AML-193 (cell line): ENCODE measurements at places on chromosomes 16 and 17.

DNA sequence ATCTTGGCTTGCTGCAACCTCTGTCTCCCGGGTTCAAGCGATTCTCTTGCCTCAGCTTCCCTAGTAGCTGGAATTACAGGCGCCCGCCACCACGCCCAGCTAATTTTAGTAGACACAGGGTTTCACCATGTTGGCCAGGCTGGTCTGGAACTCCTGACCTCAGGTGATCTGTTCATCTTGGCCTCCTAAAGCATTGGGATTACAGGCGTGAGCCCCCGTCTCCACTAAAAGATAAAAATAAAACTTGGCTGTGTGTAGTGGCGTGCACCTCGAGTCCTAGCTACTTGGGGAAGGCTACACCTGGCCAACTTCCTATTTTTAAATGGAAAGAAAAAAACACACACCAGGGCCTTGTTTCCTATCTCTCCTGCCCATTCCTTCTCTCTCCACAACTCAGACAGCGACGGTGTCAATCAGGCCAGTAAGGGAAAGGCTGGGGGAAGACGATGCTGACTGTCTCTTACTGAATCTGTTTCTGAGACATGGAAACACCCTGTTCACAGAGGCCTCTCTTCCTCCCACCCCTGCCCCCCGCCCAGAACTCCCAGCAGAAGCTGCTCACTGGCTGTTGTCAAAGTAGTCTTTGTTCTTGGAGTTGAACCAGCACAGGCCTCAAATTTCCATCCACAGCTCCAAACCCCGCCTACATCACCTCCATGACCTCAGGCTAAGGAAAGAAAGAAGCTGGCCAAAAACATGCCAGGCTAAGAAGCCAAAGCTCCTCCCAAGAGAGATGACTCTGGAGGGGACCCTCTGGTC lies 96.6 kb downstream of the NXN start:
- DNase-seq, result no peak

DNA sequence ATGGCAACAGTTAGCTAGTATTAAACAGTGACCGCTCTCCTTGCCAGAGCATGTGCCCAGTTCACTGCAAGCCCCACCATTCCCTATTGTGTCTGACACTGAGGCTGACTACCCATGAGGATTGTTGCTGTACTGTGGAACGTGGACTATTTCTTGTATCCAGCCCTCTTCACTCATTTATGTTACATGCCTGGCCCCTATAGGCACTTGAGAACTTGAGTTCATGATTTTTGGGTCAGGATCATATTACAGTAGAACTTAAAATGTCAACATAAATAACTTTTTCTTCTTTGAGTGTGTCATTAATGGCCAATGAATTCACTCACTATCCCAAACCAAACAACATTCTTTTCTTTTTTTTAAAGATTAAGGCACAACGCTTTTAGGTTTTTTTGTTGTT lies 55.7 kb downstream of the LYRM1 start:
- no peak for DNase-seq

- DNase-seq, result no peak
Observed at GRCh38 chr17:42053731-42054500, 3.5 kb upstream of the C17orf113 start.

GRCh38 chr17:51921500-51921899 lies 237.0 kb downstream of the CA10 start:
- DNase-seq, result no peak

DNA sequence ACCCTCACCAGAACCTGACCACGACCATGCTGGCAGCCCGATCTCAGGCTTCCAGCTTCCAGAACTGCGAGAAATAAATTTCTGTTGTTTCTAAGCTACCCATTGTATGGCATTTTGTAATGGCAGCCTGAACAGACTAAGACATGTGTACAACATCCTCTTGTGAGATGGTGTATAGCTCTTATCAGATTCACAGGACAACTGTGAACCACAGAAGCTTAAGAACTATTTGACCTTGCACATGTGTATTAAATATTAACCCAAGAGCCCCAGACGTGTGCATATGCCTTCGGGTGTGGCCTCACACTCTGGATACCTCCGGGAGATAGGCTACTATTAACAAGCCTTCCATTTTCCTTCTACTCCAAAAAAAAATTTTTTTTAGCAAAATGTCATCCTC lies 248.9 kb downstream of the SLC39A11 start:
- no peak for DNase-seq

DNA sequence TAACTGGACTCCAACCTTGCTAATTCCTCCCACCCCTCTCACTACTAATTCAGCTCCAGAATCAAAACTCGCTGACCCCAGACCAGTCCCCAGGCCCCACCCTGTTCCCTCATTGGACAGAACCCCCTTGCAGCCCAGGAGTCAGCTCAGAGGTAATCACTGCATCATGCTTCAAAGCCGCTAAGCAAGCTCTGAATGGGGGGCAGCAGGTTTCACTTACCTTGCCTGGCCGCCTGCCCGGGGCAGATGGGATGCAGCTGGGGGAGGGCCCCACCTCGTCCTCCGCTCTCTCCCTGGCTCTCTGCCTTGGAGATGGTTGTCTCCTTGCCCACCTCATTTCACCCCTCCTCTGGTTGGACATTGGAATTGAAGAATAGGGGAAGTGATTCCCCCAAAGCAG lies 4.8 kb upstream of the NGFR start:
- no peak for DNase-seq

DNA sequence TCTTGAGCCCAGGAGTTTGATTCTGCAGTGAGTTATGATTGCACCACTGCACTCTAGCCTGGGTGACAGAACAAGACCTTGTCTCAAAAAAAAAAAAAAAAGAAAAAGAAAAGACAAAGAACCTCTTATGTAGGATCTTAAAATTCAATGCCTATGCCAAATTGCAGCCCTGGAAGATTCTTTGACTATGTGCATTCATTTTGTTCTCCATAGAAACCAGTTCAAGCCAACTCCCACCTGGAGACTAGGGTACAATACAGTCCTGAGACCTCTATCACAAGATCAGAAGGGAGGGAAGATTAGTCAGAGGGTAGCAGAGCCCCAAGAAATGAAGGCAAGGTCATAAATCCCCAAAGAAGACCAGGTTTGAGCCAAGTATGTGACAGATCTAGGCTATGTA lies 90.6 kb upstream of the HAS3 start:
- no peak for DNase-seq

- DNase-seq, result no peak
Observed at GRCh38 chr16:58584831-58585505, 44.7 kb downstream of the CNOT1 start.

- no peak for DNase-seq
Observed at GRCh38 chr16:68656751-68657150, 11.6 kb downstream of the CDH3 start.
